ENCODE measurements at places on chromosomes 12 and 14.

DNA sequence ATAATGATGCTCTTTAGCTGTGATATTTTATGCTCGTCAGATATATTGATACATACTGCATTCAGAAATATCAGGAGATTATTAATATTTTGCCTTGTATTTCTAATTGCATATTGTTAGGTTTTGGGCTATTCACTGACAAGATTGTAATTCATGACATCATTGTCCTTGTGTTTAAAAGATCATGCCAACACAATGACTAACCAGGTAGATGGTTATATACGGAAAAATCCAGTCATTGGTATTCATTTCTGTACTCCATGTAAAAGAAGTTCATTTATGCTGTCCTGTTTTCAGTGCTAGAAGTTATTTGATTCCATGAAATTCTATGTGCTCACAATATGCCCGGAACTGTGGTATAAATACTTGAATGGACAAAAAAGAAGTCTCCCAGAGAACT is 107.5 kb downstream of the KITLG start:
- no peak for DNase-seq

DNA sequence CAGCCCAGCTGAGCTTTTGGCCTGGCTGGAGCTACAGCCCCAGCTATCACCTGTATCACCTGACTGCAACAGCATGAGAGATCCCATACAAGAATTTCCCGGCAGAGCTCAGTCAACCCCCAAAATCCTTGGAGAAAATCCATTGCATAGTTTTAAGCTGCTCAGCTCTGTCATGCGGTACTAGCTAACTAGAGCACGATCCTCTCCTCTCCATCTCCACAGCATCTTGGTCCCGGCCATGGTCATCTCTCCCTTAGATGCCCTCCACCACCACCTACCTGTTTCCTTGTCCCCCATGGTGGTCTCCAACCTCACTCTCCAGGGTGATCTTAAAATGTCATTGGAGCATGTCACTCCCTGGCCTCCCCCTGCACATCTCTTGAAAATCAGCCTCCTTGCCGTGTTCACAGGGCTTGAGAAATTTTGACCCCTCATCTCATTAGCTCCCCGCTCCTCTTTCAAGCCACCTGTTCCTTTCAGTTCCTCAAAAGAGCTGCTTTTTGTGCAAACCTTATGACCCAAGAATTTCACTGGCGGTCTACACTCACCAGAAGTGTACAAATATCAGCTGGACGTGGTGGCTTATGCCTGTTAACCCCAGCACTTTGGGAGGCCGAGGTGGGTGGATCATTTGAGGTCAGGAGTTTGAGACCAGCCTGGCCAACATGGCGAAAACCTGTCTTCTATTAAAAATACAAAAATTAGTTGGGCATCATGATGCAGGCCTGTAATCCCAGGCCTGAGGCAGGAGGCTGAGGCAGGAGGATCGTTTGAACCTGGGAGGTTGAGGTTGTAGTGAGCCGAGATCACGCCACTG is 8.1 kb upstream of the CLMN start:
- no peak for DNase-seq

GRCh38 chr14:59424341-59425071 is 40.7 kb downstream of the GPR135 start:
- no peak for DNase-seq

- no peak for DNase-seq
Measured at GRCh38 chr12:3671330-3672112, 81.4 kb downstream of the CRACR2A start.

DNA sequence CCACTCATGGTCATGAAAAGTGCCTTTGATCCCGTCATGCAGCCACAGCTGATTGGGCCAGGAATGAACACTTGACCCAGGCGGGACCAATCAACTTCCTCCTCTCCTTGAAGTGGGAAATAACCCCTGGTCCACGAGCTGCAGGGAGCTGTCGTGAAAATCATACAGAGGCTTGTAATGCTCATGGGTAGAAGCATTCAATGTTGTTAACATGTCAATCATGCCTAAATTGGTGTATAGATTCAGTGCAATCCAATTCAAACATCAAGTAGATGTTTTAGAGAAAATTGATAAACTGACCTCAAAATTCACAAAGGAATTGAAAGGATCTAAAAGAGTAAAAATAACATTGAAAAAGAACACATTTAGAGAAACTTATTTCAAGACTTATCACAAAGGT is 1019.0 kb upstream of the TMEM132C start:
- no peak for DNase-seq

GRCh38 chr12:94769047-94769420 is 118.7 kb upstream of the TMCC3 start:
- DNase-seq, result no peak

DNA sequence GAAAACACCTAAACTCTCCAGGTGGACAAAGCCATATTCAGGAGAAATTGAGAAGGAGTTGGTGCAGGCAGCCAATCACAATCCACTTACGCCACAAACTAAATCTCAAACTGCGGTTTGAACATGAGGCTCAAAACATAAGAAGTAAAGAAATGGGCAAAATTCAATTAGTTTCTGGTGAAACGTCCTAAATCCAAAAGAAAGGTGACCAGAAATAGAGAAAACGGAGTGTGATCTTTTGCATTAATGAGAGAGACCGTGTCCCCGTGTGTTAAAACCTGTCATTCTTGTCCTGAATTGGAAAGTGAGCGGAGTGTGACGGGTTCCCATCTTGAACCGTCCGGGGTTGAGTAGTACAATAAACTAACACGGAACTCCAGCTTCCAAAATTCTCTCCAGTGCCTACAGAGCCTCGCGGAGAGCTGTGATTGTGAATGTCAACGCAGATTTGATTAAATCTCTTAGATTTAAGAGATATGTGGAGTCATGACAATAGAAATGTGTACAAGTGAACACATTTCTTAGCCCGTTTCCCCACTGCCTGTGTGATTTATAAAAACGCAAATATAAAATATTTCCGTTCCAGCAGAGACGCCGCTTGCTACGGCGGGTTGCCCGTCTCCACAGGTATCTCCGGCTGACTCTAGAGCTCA is 595 bp upstream of the METAP2 start:
- DNase-seq, result no peak

DNA sequence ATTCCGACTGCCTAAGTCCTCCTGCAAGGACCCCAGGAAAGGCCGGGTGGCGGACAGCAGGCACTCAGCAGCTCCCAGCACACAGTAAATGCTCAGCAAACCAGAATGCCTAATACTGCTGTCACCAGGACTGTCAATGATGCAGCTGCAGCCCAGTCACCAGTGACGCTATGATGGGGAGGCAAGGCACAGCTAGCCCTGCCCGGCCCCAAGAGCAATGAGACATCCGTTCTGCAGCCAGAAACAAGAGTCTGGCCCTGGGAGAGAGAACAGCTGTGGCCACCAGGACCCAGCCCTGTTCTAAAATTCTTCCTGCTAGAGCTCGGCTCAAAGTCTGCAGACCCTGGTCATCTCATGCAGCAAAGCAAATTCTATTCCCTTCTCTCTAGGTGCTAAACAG is 69.8 kb downstream of the NCOR2 start:
- DNase-seq, result no peak

- no peak for DNase-seq
Measured at GRCh38 chr14:91358025-91358319, 59.6 kb downstream of the CCDC88C start.

DNA sequence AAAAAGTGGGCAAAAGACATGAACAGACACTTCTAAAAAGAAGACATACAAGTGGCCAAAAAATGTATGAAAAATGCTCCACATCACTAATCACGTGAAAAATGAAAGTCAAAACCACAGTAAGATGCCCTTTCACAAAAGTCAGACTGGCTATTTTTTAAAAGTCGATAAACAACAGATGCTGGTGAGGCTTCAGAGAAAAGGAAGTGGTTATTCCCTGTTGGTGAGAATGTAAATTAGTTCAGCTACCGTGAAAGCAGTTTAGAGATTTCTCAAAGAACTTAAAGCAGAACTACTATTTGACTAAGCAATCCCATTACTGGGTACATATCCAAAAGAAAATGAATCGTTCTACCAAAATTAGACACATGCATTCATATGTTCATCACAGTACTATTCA is 237.0 kb downstream of the KIF21A start:
- DNase-seq, result no peak

DNA sequence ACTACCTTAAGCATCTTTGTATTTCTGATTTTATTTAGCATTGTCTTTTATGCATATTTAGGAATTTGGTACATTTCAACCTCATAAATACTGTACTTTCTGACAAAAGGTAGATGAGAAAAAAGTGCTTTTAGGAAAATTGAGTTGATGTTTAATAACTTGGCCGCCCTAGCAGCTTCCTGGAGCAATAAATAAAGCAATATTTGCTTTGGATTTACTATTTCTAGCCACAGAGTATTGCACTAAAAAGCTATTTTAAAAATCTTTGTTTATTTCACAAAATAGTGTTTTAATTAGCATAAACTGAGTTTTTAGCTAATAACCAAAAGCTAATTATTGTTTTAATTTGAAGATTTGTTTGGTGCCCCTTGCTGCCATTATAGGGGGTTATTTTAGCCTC is 9.5 kb downstream of the PAPOLA start:
- DNase-seq, result no peak
